ENCODE measurements at places on chromosomes 2 and 18.

DNA sequence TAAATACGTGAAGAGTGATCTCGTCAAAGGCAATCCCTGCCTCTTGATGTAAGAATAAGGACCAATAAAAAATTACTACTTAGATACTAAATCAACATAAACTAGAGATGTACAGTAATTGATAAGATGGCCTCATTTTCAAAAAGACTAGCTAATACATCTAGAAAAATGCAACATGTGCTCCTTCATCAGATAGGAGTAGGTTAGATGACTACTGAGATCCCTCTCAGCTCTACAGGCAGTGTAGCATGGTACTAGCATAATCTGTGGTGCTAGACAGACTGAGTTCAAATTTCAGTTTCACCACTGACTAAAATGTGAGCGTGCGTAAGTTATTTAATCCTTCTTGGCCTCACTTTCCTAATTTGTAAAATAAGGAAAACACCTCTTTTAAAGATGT is 82.6 kb upstream of the FRZB start:
- no peak for DNase-seq

- DNase-seq: no peak
Measured at GRCh38 chr18:25771796-25772195, 318.6 kb downstream of the SS18 start.

GRCh38 chr2:127425540-127426490 is 7.6 kb downstream of the PROC start:
- no peak for DNase-seq

- peak; percentile 80 for DNase-seq
Measured at GRCh38 chr2:162840598-162841246, 2.2 kb upstream of the KCNH7 start.

DNA sequence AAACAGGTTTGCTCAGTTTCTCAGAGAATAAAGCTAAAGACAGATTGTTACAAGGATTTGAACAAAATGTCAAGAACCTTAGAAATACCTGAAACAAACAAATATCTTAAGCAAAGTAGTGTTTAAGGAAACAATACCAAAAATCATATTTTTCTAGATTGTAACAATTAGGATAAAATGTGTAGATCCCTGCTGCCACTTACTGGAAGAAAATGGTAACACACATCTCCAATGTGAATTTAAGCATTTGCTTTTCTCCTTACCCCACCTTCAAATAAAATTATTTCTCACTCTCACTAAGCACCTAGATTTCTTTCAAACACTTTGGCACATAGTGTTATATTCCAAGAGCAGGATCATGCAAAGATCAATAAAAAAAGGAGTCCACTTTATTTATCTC is 34.9 kb downstream of the SUCLG1 start:
- DNase-seq: no peak

GRCh38 chr2:21466341-21466927 is 342.7 kb downstream of the TDRD15 start:
- DNase-seq: no peak

DNA sequence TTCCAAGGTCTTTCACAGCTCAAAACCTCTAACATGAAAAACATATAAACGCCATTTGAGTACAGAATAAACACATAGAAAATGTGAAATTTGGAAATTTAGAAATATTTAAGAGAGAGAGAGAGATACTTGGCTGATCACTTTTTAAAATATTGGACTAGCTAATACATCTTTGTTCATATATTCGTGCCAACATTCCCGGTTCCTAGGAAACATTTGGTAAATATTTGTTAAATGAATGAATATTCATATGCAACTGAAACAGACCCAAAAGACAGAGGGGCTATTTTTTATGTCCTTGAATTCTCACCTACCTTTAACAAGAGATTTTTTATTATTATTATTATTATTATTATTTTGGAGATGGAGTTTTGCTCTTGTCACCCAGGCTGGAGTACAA is 8.3 kb upstream of the COLEC12 start:
- DNase-seq: no peak

DNA sequence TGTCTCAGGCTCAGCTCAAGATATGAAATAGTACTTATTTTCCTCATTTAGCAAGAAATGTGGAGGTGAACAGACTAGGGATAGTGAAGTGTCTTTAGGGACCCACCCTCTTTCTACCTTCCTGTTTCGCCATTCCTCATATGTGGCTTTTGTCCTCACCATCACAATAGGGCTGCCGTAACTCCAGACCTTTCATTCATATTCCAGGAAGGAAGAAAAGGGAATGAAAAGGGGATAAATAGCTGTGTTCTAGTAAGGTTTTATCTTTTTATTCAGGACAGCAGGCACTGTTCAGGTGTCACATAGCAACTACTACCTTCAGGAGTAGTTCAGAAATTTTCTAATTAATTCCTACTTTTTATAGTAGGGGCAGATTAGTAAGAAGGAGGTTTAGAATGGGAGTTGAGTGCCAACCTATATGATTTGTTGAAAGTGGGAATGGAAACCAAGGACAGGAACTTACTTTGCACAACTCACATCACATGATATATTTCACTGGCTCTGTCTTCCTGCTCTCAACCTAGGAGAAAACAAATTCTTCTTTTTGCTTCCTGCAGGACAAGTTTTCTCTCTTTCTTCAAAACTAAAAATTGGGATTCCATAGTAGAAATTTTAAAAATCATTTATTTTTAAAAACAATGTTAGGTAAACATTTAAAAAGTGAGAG is 36.0 kb upstream of the HDAC4 start:
- no peak for DNase-seq

- DNase-seq: no peak
Measured at GRCh38 chr2:208415897-208416296, 9.3 kb downstream of the PTH2R start.

DNA sequence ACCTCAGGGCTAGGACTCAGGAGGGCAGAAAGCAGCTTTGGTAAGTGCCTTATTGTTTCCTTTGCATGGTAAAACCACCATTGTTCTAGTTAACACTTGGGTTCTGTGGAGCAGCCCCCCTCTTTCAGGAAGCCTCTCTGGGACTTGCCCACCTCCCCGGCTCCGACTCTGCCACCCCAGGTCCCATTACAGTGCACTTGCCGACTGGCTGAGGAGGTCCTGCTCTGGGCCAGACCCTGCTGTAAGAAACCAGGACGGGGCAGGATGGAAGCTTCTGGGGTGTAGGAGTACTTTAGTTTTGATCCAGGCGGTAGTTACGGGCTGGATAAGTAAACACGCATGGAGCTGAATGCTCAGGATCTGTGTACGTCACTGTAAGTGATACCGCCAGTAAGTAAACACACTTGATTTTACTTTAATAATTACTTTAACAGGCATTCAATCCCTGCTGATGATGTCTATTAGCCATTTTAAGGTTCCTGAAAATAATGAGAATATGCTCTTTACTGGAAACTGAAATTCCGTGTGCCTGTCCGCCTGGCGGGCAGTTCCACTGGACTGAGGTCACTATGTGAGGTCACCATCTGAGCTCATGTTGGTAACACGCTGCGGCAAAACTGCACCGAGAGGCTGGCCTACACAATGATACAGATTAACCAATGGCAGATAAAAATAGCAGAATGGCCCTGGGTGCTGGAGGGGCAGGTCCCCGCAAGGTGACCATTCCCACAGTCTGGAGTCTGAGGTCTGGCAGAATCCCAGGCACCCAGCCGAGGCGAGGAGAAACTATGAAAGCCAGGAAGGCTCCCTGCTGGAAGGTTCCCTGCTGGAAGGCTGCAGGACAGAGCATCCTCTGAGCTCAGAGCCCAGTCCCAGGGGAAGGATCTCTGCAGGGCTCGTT is 25.2 kb downstream of the HS1BP3 start:
- no peak for DNase-seq

- no peak for DNase-seq
Measured at GRCh38 chr2:121409388-121409787, 121.3 kb upstream of the RNU4ATAC start.

- DNase-seq: no peak
Measured at GRCh38 chr18:45844938-45845337, 19.5 kb downstream of the SIGLEC15 start.

DNA sequence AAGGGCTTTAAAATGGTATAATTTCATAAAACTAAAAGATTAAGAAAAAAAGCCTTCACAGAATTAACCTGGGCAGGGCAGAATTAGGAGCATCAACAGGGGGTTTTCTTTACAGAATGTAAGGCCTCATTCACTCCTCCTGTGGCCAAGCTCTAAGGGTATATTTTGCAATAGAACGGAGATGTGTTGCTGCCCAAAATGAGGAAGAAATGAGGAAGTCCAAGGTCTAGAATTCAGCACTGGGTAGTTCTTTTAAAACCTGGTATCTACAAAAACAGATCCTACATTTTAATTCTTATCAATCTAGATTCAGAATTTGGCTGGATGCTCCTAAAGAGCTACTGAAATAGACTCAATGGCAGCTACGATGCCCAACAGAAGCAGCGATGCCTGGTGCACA is 101.8 kb downstream of the AKAIN1 start:
- DNase-seq: no peak

GRCh38 chr2:87996570-87996969 is 19.8 kb downstream of the RNU2-63P start:
- no peak for DNase-seq

GRCh38 chr2:127037476-127037875 is 69.5 kb downstream of the BIN1 start:
- DNase-seq: no peak

DNA sequence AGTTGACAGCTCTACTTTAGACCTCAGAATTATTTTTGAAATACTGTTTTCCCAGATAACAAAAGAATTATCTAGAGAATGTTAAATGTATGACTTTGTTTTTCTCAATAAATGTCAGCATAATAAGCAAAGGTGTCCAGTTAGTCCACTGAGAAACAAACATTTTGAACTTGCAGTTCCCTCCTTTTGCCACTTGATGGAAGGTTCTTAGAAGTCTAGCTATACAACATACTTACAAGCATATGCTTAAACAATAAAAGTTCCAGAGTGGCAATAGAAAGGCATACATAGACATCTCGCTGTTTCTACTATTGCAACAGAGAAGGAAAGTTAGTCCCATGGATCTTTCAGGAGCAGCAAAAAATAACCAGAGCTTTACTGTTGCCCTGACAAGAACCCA is 11.8 kb downstream of the NDUFA10 start:
- no peak for DNase-seq

- DNase-seq: no peak
Measured at GRCh38 chr2:213846856-213847255, 562.6 kb downstream of the SPAG16 start.

- DNase-seq: peak; percentile 22
Measured at GRCh38 chr18:48947560-48947959, 3.2 kb downstream of the SMAD7 start.

DNA sequence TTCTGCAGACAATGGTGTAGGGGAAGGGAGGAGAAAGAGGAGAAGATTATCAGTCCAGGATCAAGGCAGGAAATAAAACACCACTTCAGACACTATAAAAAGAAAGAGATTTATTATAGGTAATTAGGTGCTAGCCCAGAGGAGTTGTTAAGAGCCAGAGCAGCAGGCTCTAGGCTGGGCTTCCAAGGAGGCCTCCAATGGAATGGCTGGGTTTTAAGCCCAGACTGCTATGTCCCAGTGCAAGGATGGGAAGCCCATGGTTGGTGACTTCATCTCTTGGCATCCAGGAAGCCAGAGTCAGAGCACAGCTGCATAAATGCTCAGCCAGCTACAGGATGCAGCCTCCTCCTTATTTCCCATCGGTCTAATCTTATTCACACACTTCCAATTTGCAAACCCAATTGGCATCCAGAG is 95.6 kb downstream of the LAMA3 start:
- DNase-seq: no peak

- DNase-seq: no peak
Measured at GRCh38 chr18:46350598-46351159, 246.5 kb downstream of the HAUS1 start.

Measured in H9 (cell line).